ENCODE measurements at places on chromosomes 13 and 19.
A peak's percentile ranks its signal among the peaks of the same experiment; 100 is the strongest.

- no peak for DNase-seq
Observed at GRCh38 chr13:113849981-113850721, 13.7 kb downstream of the GAS6 start.

GRCh38 chr13:53357582-53357981 is 329.0 kb downstream of the OLFM4 start:
- DNase-seq, result no peak

DNA sequence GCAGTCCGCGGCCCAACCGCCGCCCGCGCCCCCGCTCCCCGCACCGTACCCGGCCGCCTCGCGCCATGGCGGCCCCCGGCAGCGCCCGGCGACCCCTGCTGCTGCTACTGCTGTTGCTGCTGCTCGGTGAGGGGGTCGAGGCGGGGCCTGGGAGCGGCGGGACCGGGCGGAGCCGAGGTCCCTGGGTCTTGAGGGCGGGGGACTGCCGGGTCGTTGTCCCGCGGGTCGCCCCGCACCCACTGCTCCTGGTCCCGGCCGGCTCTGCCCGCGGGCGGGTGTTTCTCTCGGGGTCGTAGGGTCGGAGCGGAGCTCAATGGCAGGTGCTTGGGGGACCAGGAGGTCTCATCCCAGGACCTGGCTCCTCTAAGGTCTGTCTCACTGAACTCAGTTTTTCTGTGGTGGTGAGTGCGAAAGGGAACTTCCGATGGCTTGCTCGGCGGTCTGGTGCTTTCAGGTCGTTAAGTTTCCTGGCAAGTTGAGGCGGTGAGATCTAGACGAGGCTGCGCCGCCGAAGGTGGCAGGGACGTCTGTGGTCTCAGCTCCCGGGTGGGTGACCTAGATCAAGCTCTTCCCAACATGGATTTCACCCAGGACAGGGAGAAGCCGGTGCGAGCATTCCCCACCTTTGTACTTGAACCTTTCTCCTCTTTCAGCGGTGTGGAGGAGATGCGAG is 467 bp downstream of the LAMP1 start:
- DNase-seq, result peak; percentile 24

- DNase-seq, result no peak
Observed at GRCh38 chr19:29860492-29860891, 48.7 kb downstream of the CCNE1 start.

DNA sequence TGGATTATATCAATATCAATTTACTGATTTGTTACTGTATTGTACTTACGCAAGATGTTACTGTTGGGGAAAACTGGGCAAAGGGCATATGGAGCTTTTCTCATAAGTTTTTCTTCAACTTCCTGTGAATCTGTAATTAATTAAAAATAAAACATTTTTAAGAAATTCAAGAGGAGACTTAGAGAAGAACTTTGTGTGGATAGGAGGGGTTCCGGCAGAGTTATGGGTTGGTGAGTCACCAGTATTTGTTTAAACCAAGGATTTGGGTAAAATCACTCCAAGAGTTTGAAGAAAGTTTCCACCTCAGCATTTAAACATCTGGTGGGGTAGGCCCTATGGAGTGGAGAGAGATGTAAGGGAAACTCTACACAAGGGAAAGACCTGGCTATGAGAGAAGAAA is 379.6 kb downstream of the TSHZ3 start:
- DNase-seq, result no peak

DNA sequence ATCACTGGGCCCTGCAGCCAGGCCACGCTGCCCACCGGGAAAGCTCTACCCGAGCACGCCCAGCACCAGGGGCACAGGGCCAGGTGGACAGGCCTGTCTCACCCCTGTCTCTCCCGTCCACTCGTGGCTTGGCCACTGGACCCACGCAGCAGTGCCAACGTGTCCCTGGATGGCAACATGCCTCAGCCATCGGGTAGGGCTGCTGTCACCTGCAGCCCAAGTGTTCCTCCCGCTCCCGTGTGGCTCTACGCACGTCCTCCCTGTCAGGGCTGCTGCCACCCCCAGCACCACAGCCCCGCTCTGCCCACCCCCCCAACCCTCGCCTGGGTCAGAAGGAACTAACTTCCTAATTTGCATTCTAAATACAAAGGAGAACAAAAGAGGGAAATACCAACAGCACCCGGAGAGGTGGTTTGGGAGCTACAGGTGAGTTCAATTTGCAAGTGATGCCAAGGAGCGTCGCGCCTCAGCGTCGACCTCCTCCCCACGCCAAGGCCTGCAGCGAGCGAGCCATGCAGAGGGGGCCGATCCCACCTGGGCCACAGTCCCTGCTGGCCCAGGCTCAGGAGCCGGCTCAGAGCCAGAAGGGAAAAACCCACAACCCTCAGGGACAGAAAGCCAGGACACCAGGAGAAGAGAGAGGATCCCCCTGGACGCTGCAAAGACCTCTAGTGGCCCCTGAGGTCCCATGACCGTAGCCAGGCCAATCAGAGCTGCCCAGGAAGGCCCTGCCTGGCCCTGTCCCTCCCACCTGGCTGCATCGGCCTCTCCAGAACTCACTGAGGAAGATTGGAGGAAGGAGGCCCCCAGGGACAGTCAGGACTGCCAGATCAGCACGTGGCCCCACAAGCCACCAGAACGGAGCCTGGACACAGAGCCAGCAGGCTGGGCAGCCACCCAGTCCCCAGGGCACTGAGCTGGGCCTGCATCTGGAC is 128.4 kb upstream of the SPACA7 start:
- no peak for DNase-seq

DNA sequence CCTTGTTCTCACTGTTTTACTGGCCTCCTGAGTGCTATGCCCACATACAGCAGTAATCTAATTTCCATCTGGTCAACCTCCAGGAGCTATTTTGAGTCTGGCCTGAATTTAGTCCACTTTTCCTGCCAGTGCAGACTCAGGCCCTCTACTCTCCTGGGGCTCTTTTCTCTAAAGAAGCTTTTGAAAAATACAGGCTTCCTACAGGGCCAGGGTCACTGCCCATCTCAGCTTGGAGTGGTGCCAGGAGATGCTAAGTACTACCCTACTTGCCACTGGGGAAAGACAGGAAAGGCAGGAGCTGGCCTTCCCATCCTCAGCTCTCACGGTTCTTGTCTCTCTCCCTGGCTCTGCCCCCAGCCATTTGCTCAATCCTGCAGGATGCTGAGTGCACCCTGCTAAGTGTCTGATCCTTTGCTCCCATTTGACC is 101.7 kb upstream of the SERP2 start:
- no peak for DNase-seq

DNA sequence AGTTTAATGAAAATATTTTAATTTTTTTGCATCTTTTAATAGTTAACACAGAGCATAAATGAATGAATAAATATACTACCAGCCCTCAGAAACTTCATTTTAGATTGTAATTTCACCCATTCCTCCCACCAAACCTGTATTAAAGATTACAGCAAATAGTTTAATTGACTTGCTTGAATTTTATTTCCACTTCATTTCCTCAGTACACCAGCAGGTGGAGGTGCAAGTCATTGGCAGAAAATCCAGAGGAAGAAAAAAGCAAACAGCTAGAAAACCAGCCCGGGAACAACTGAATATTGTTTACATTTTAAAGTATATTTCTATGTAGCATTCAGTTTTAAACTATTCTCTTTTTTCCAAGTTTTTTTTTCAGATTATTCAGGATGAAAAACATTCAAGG is 177.8 kb downstream of the OLFM4 start:
- no peak for DNase-seq

- no peak for DNase-seq
Observed at GRCh38 chr13:107466326-107467099, 748.8 kb downstream of the LIG4 start.

DNA sequence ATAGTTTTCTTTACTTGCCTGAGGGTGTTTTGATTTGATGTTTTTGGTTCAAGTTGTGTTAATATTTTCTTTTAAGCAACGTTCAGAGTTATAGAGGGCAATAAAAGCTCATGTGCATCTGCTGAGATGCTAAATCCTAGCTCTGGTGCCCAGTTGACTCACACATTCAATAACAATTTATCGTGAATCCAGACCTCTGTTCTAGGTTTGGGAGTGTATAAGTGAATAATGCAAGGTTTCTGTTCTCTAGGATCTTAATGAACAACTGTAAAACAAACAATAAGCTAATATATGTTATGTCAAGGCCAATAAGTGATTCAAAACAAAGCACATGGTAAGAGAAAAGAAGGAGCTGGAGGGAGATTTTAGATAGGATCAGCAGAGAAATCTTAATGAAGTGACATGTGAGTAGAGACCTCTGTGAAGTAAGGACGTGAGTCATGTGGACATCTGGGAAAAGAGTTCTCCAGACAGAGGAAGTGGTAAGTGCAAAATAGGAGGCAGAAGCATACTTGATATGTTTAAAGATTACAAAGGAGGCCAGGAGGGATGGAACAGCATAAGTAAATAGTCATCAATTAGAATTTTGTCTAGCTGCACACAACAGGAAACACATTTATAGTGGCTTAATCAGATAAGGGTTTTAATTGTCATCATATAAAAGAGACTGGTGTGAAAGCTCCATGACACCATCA is 278.5 kb upstream of the HTR2A start:
- DNase-seq, result no peak

DNA sequence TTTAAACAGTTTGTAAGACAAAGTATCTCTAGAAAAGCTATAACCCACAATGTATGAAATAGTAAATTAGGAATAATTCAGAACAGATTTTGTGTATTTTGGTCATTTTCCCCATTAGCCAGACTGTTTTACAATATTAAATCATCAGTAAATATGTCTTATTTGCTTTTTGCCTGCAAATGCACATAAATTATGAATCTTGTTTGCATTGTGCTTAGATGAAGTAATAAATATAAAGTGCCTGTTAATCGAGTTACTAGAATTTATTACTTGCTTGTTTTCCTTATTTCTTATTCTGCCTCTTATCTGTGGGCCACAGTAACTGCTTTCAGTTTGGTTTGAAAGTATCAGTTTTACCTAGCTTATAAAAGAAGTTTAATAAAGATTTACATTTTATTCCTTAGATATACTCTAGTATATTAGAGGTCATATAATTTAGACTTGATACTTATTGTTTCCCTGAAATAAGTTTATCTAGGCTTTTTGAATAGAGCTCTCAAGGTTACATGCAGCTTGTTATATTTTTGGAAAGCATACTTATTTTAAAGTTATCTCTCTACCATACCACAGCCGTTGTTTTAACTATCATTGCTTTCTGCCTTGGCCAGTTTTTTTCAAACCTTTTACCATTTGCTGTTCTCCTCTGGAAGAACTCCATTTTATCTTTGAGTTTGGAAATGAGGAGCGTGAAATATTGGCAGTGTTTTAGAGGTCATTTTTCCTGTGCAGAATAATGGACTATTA is 238.0 kb downstream of the NBEA start:
- no peak for DNase-seq

GRCh38 chr19:8577247-8577646 is at the start of gene MYO1F:
TSS of gene MYO1F (minus strand) at chr19:8577442. CDS start at chr19:8577309, 133 bp downstream.
- no peak for DNase-seq

DNA sequence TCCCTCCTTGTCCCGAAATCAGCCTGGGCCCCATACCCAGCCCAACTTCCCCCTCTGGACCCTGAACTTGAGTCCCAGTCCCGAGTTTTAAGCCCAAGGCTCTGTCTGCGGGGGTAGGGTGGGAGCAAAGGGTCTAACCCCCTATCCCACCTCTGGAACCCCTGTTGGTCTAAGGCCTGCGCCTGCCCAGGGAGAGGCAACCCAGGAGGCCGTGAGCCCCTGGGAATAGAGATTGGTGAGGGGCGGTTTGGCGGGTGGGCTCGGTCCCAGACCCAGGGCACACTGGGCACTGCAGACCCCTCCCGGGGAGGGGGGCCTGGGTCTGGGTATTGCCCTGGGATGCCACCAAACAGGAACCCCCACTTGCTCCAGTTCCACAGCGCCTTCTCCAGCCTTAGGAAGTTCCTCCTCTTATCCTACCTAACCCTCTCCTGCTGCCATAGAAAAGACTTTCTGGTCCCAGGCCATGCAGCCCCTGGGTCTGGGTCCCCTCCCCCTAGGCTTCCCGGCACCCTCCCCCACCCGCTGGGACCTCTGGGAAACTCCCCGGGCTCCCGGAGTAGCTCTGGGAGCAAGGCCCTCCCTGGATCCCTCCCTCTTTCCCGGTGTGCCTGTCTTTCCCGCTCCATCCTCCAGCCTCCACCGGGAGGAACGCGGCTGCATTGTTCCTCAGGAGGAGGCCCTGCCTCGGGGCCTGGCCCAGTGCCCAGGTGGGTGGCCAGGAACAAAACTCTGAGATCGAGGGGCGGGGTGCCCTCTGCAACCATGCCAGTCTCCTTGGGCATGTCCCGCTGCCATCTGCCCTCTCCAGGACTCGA is 33.6 kb upstream of the NANOS3 start:
- DNase-seq, result no peak

- DNase-seq, result no peak
Observed at GRCh38 chr13:113859311-113860050, 4.4 kb downstream of the GAS6 start.

- DNase-seq, result no peak
Observed at GRCh38 chr13:110251193-110251819, 55.7 kb downstream of the COL4A1 start.

DNA sequence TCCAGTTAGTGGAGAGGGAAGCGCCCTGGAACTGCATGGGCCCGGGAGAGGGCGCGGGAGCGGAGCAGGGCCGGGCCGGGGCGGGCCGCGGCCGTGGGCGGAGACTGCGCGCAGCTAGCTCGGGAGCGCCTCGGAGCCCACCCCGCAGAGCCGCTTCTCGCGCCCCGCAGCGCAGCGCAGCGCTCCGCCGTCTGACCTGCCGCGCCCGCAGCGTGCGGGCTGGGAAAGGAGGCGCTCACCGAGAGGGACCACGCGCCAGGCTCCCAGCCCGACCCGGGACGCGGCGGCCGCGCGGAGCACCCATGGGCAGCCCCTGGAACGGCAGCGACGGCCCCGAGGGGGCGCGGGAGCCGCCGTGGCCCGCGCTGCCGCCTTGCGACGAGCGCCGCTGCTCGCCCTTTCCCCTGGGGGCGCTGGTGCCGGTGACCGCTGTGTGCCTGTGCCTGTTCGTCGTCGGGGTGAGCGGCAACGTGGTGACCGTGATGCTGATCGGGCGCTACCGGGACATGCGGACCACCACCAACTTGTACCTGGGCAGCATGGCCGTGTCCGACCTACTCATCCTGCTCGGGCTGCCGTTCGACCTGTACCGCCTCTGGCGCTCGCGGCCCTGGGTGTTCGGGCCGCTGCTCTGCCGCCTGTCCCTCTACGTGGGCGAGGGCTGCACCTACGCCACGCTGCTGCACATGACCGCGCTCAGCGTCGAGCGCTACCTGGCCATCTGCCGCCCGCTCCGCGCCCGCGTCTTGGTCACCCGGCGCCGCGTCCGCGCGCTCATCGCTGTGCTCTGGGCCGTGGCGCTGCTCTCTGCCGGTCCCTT is at the start of gene MLNR:
TSS of gene MLNR (plus strand) at position 303 of the 820 bp plus-strand sequence. CDS start at position 303, 0 bp downstream.
- DNase-seq, result no peak

- no peak for DNase-seq
Observed at GRCh38 chr13:45269204-45269603, 68.4 kb upstream of the KCTD4 start.

DNA sequence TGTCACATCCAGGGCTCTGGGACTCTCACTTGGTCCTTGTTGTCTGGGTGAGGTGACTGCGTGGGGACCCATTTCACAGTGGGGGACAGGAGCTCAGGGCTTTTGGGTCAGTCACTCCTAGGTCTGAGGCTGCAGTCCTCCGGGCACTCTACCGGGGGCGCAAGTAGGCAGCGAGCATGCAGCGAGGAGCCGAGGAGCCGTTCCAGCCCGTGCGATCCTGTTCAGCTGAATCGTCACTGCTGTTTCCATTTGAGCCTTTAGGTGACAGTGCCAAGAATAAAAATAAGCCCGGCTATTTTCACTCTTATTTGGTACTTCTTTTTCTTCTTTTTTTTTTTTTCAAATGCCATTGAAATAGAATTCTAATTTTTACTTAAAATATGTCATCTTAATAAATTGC is 126.5 kb downstream of the ZNF536 start:
- DNase-seq, result no peak

Data from activated CD4-positive, alpha-beta T cell treated with anti-CD3 and anti-CD28 coated beads, Interleukin-2, amount 50 U/mL, for 24 hours (primary cell).